ENCODE measurements at places on chromosomes 12 and 14.
A peak's percentile ranks its signal among the peaks of the same experiment; 100 is the strongest.

GRCh38 chr12:56189918-56190694 lies 823 bp upstream of the SMARCC2 start:
- DNase-seq: peak; percentile 90

DNA sequence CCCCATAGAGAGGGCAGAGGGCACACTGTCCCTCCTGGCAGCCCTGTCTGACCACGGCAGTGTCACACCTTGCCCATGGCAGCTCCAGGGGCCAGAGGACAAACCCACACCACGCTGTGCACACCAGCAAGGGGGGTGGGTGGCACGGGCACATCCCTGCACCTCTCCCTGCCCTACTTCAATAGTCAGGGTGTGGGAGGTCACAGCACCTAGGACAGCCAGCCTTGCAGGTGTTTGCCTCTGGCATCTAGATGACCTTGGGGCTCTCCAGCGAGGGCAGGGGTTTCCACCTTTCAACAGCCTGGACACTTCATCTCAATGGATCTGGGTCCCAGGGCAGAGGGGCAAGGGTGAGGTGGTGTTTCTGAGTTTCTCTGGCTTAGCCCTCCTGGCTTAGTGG lies 69.2 kb downstream of the LGMN start:
- no peak for DNase-seq

DNA sequence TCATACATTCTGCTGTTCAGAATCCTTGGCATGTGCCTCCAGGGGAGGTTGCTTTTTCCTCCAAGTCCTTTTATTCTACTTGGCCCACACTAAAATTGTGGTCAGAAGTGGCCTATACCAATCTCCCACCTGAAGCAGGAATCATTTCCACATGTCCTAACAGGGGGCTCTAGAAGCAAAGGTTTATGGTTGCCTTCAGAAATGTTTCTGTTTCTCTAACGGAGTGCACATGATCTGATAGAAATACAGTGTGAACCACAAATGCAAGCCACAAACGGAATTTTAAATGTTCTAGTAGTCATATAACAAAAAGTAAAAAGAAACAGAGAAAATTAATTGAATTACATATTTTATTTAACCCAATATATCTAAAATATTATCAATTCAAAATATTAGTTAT lies 4.0 kb downstream of the PTGER2 start:
- no peak for DNase-seq

DNA sequence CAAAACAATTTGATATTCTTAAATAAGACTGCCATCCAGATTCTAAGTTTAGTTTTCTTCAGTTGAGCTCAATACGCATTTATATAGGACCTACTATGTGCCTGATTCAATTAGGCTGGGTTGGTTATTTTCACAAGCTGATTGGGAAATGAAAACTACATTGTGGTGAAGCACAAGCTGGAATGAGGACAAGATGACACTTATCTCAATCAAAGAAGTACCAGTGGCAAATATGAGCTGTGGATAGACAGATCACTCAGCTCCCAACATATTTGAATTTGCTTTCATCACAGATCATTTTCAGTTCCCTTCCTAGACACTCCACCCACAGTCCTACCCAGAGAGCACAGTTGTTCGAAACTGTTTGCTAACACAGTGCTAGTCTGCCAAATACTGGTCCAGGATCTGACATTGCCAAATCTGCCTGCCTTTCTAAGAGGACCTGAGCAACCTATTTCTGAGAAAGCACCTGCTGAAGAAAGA lies 74.7 kb downstream of the LLPH start:
- DNase-seq: no peak

All from glutamatergic neuron (in vitro differentiated cells).